ENCODE measurements at places on chromosomes 2 and 18.

DNA sequence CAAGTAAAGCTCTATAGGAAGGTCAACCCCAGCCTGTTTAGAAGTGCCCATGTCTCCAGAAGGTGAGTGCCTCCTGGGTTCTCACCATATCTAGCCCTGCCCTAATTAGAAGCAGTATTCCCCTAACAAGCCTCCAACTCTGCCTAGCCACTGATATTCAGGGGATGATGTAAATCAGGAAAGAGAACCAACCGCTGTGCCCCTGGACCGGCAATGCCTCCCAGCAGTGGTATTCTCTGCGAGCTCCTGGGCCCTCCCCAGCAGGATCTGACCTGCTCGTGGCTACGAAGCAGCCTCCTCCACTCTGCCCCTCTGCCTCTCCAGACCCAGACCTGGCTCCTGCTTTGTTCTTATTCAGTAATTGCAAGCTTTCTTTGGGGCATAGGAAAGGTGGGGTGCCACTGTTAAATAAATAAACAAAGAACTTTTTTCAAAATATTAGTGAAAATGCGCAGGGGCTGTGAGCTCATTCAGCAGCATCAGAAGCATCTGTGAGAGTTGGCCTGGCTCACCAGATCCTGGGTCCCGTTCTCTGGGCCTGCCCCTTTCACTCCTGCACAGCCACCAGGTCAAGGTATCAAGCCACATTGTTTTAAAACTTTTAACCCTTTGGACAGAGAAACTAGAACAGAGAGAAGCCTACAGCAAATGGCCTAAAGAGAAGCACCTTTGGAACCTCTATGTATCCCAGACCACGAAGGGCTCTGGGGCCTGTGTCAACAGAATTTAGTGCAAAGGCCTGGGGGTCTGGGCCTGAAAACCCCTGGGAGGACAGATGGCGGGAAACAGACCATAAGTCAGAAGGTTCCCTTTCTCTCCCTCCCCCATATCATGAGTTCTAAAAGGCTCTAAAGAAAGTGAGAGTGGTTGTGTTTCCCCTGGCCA is 11.9 kb downstream of the MREG start:
- ATAC-seq, result no peak

DNA sequence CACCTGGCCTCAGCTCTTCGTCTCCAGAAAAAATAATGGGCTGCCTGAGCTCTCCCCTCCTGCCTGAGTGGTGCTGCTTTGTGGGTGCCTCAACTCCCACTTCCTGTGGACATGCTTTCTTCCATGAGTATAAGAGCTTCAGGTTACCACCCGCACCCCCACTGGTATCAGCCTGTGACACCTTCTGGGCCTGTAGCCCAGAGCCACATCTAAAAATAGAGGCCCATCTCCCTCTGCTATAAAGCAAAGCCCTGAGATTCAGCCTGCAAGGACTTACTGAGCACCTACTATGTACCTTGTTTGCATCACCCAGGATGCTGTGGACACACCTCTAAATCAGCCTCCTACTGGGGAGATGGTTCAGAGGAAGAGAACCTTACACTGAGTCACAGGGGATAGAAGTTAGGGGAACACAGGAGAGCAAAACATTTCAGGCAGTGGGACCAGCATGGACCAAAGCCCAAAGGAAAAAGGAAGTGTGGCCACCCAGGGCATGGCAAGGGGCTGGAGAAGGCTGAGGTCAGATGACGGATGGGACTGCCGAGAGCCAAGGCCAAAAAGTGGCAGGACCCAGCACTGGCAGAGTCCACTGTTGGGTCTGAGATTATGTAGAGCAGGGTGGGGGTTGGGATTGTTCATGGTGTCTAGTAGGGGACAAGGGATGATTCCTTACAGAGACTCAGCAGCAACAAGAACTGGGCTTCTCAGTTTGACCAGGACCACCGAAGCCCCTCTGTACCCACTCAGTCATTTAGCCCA is 123.7 kb upstream of the PPP1CB start:
- peak; percentile 76 for ATAC-seq

- no peak for ATAC-seq
These were observed 8.0 kb upstream of the CFAP65 start for GRCh38 chr2:219049282-219049681.

DNA sequence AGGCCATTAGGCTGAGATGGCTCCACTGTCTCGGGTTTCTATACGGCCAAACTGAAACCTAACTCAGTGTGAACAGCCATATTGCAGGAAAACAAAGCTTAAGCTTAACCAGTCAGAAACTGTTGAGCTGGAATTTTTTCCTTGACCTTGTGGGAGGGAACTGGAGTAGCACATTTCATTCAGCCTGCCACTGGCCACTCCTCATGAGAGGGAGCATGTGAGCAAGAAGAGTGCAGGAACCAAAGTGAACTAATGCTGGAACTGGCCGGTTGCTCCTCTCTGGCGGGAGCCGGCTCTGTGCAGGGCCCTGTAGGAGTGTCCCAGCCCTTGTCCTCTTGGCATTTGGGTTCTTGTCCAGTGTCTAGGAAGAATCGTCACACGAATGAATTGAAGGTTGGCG is 5.9 kb upstream of the POLE4 start:
- ATAC-seq, result no peak

- no peak for ATAC-seq
These were observed 551.8 kb downstream of the PLCL1 start for GRCh38 chr2:198356157-198356556.

GRCh38 chr18:11740461-11740860 is 51.4 kb downstream of the GNAL start:
- no peak for ATAC-seq

DNA sequence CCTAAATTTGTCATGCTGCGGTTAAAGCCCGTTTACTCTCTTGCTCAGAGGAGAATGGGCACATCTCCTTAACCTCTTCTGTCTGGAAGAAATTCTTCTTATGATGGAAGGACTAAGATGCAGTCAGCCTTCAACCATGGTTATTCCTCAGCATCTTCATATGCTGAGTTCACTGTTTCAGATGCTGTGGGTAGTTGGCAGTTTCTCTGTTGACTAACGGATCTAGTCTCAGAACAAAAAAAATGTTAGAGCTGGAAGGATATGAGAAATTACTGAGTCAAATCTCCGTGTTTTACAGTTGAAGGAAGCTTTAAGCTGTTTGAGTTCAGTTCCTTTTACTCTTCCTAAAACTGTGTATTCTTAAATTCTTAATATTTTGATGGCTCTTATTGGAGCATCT is 43.6 kb upstream of the PGAP1 start:
- no peak for ATAC-seq

DNA sequence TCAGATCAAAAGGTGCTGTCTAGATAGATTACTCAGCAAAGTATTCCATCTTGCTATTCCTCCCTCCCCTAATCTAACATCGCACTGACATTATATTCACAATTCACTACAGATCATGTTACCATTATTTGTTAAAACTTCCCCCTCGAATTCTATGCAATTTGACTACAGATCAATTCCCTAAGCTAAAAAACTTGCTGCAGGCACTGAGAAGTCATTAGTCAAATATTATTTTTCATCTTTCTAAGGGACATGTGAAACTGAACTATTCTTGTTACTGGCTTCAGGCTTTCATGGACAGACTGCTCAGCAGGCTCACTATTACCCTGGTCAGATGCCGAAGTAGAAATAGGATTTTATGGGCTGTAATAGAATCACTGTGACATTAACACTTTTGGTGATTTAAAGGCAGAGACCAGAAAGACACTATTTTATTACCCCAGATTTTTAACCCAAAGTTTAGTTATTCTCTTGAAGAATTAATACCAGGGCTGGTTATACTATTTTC is 15.1 kb downstream of the MYL1 start:
- ATAC-seq, result no peak

DNA sequence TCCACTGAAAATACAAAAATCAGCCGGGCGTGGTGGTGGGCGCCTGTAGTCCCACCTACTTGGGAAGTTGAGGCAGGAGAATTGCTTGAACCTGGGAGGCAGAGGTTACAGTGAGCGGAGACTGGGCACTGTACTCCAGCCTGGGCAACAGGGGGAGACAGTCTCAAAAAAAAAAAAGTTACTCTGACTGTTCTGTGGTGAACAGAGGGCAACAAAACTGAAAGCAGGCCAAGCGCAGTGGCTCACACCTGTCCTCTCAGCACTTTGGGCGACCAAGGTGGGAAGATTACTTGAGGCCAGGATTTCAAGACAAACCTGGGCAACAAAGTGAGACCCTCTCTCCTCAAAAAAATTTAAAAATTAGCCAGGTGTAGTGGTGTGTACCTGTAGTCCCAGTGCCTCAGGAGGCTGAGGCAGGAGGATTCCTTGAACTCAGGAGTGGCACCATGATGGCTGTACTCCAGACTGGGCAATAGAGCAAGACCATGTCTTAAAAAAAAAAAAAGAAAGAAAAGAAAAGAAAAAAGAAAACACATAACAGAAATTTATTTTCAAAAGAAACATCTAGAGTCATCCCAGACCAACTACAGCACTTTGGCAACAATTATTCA is 13.6 kb upstream of the RTN4 start:
- peak; percentile 74 for ATAC-seq

DNA sequence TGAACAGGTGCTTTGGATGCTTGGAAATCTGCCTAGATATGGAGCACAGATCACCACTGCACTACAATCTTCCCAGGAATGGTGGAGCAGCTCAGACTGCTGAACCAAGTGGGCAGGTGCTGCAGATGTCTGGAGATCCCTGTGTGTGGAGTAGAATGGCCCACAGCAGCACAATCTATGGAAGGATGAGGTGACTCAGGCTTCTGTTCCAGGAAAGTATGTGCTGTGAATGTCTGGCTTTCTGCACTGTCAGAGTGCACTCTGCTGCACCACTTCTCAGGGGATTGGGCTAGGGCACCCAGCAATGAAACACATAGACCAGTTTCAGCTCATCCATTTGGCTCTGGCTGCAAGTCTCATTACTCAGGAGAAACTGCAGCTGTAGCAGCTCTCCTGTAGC is 865.4 kb upstream of the NXPH2 start:
- ATAC-seq, result no peak

DNA sequence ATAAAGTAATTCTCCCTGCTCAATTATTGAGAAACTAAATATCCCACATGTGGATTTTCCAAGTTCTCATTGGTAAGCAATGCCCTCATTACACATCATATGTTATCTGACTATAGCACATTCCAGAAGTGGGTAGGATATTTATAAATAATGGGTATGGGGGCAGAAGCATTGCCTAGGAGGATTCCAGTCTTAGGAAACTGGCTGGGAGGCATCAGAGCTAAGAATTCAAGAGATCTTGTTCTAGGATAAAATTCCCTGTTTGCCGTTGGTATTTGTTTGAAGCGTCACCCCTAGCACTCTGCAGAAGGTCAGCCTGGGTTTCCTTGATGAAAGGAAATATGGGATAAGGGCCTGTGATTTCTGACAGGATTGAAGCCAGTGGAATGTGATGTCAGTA is 20.1 kb downstream of the SIX2 start:
- no peak for ATAC-seq

- no peak for ATAC-seq
These were observed 285.4 kb downstream of the LPIN1 start for GRCh38 chr2:12031866-12032265.

- ATAC-seq, result no peak
These were observed 1627.6 kb upstream of the ZEB2 start for GRCh38 chr2:146147448-146148012.

- peak; percentile 31 for ATAC-seq
These were observed 83.7 kb upstream of the RBM44 start for GRCh38 chr2:237714690-237715458.

GRCh38 chr2:43389581-43390466 is 163.4 kb upstream of the ZFP36L2 start:
- ATAC-seq, result no peak

- peak; percentile 49 for ATAC-seq
These were observed 6.9 kb downstream of the CREG2 start for GRCh38 chr2:101380376-101380775.

GRCh38 chr2:60485055-60485454 is 68.4 kb downstream of the BCL11A start:
- ATAC-seq, result no peak

- peak; percentile 53 for ATAC-seq
These were observed 8.6 kb upstream of the PLEKHM3 start for GRCh38 chr2:208033701-208034502.

DNA sequence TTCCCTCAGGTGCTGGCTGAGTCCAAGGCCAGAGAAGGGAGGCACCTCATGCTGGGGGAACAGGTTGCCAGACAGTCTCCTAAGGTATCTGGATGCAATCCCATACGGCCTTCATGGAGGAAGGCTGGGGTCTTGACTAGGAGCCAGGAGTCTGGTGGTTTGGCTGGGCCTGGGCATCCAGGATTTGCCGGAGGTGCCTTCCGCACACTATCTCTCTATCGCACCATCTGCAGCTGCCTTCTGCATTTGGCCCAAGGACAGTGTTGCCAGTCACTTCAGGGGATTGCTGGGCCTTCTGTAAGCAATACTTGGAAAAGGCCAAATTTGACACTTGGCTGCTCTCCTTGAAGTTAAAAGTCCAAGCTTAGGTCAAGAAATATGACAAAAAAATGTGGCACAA is 327.2 kb downstream of the EN1 start:
- ATAC-seq, result no peak

DNA sequence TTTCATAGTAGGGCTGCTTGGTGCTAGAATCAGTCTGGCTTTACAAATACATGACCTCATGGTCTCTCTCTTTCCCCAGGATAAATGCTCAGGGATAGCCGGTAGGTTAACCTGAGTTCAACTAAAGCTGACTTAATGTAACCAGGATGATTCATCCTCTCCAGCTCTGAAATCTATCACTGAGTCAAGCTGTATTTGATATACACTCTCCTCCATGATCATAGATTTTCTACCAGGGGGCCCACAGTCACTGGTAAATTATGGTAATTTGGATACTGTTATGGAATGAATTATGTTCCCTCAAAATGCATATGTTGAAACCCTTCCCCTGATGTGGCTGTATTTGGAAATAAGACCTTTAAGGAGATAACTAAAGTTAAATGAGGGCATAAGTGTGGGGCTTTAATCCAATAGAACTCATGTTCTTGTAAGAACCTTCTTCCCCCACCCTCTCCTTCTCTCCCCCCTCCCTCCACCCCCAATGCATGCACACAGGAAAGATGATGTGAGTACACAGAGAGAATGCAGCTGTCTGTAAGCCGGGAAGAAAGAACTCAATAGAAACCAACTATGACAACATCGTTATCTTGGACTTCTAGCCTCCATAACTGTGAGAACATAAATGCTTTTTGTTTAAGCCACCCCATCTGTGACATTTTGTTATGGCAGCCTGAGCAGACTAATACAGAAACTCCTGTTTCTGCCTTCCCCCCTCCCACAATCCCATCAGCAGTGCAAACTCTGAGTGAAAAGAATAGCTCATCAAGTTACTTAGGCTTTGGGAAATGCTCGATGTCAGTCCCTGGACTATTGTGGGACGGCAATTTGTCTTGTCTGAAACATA is 134.9 kb upstream of the KYNU start:
- ATAC-seq, result no peak

DNA sequence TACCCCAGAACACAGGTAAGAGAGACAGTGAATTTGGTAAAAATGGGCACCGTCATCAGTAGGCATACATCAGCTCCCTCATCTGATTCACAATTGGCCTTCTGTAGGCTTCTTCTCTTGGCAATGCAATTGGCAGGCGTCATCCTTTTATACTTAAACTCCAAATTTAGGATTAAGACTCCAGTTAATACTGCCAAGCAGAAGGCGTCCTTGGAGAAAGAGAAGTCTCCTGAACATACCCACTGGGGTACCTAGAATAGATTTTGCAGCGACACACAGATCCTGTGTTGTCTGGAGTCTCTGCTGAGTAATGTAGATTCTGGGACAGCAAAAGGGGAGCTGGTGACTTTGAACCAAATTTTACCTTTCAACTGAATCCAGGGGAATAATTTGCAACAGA is 592 bp upstream of the METAP1D start:
- ATAC-seq, result no peak

- ATAC-seq, result no peak
These were observed 25.0 kb upstream of the FAHD2A start for GRCh38 chr2:95377216-95378123.

- ATAC-seq, result no peak
These were observed 343.8 kb downstream of the SETBP1 start for GRCh38 chr18:45024357-45025088.

- ATAC-seq, result no peak
These were observed 77.1 kb upstream of the CD302 start for GRCh38 chr2:159875083-159875482.
